ENCODE measurements at places on chromosomes 13 and 19.

- DNase-seq: no peak
Measured at GRCh38 chr19:37304190-37304883, 66.6 kb upstream of the ZNF527 start.

GRCh38 chr13:44795176-44795575, 194.1 kb downstream of the NUFIP1 start:
- no peak for DNase-seq

DNA sequence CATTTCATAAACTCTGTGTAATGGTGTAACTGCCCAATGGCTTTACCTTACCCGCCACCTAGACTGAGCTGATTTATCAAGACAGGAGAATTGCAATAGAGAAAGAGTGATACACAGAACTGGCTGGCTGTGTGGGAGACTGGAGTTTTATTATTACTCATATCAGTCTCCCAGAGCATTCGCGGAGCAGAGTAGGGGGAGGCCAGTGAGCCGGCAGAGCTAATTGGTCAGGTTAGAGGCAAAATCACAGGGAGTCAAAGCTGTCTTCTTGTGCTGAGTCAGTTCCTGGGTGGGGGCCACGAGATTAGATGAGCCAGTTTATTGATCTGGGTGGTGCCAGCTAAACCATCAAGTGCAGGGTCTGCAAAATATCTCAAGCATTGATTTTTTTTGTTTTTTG, 23.4 kb upstream of the SLITRK1 start:
- no peak for DNase-seq

DNA sequence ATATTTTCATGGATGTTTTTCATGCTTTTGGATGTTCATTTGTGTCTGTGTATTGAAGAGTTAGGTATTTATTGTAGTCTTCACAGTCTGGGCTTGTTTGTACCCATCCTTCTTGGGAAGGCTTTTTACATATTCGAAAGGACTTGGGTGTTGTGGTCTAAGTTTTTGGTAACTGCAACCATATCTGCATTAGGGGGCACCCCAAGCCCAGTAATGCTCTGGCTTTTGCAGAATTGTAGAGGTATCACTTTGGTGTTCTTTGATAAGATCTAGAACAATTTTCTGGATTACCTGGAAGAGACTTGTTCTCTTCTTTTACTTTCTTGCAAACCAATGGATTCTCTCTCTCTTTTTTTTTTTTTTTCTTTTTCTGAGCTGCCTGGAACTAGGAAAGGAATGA, 581.3 kb downstream of the DACH1 start:
- no peak for DNase-seq

DNA sequence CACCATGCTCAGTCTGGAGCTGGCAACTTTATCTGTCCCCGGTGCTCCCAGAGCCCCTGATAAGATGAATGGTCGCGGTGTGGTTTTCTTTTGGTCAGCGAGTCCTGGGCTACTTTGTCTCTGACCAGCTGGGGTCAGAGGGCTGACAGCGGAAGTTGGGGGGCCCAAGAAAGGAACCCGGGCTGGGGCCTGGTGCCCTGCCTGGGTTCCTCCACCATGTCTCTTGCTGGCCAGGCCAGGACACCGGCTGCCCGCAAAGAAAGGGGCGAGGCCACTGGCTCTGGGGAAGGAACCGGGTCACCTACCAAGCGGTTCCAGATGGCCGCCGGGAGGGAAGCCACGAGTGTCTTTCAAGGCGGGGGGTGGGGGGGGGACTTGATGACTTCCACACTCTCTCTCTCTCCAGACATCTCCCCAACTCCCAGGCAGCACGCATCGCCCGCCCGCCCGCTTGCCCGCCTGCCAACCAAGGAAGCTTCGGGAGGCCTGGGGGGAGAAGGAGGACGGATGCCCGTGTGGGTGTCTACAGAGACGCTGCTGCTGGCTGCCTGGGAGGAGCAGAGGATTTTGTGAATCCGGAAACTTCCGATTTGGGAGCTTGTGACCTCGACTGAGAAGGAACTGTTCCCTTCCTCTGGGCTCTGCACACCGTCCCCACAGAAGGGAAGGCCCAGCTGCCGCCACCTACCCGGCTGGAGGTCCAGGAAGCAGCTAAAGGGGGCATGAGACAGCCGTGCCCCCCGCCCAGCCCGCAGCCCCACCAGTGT, 1.1 kb downstream of the PIP5K1C start:
- no peak for DNase-seq

- no peak for DNase-seq
Measured at GRCh38 chr19:29260477-29261317, 47.7 kb upstream of the UQCRFS1 start.

- DNase-seq: no peak
Measured at GRCh38 chr19:24059563-24060295, 27.3 kb upstream of the ZNF254 start.

- peak; percentile 53 for DNase-seq
Measured at GRCh38 chr19:8396563-8397203, 6.5 kb downstream of the RAB11B start.

GRCh38 chr19:14516746-14517438, 1.3 kb downstream of the DNAJB1 start:
- no peak for DNase-seq

- DNase-seq: no peak
Measured at GRCh38 chr13:107450931-107451330, 764.4 kb downstream of the LIG4 start.

DNA sequence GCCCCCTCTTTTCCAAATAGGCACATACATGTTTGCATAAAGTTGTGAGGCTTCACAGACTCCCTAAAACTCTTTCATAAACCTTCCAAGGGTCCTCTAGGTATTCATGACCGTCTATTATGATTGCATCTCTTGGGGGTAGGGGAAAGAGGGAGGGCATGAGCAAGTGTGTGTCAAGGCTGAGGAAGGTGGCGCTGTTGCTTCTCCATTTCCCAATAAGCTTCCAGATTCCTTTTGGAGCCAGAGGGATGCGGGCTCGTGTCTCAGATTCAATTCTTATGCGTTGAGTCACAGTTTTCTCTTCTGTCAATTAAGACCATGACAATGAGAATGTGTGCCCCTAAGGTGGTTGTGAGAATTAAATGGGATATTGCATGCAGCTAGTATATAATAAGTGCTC, 51.0 kb upstream of the CYP2A7 start:
- no peak for DNase-seq

- no peak for DNase-seq
Measured at GRCh38 chr13:49046519-49046918, 70.8 kb downstream of the FNDC3A start.

DNA sequence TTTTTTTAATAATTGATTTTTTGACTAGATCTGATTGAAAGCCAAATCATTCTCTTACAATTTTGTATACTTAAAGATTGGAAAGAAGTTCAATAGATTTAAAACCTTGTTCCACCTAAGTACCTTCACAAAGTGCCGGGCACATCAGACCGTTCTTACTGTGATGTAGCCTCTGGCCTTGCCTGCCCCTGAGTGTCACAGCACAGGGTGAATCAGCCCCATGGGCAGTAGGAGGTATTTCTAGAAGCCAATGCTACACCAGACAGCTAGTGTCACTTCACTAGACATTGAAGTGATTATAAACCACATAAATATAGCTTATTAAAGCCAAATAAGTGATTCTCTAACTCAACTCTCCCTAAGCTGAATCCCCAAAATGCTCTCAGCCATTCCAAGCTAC, 131.3 kb downstream of the LACC1 start:
- no peak for DNase-seq

DNA sequence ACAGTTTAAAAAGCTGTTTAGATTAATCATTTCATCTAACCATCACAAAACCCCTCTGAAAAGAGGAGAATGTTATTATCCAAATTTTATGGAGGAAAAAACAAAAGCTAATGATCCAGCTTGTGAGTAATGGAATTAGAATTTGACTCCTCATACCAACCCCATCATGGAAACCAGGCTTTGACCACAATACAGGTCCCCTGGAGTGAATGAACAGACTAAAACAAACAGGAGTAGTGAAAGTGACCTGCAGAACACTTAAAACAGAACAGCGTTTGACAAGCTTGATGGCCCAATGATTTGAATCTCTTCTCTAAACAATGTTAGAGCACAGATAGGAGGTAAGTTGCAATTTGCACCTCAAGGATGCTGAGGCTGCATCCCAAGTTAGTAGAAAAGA, 230.0 kb downstream of the DCT start:
- no peak for DNase-seq

GRCh38 chr19:11059511-11060358, 29.5 kb upstream of the LDLR start:
- DNase-seq: no peak

DNA sequence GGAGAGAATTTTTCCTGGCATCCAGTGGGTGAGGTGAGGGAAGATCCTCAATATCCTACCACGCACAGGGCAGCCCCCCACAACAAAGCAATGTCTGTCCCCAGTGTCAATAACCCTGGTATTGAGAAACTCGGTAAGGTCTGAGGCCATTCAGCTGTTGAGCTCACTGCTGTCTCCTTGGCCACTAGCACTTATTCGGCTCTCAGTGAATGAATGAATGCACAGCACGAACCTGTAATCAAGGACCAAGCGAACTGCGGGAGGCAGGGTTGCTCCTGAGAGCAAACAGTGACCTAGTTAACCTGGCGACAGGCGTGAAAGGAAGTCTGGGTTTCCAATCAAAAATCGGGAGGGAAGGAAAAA, 640 bp downstream of the ZSCAN5A start:
- no peak for DNase-seq

GRCh38 chr13:46119883-46120614, 15.2 kb upstream of the CPB2 start:
- no peak for DNase-seq

GRCh38 chr13:103471896-103472295, 405.7 kb upstream of the SLC10A2 start:
- no peak for DNase-seq

- DNase-seq: no peak
Measured at GRCh38 chr13:60351326-60351725, 45.7 kb upstream of the TDRD3 start.

- DNase-seq: no peak
Measured at GRCh38 chr13:50531917-50532899, 311.3 kb downstream of the DLEU7 start.

DNA sequence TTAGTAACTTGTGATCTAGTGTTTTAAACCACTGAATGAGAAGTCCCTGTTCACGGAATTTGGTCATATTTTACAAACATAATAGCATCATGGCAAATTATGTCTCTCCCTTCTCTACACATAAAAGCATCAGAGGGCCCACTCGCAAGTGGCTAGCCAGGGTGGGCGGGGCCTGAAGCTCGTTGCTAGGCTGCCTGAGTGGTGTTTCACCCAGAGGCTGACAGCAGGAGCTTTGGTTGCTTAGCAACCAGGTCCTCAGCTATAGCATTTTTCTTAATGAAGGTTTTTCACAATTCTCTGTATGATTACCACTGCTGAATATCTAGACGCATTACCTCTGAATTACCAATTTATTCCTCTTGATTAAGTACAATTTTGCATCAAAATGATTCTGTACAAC, 126.5 kb downstream of the NALCN start:
- no peak for DNase-seq

- DNase-seq: no peak
Measured at GRCh38 chr13:88097541-88097940, 426.4 kb downstream of the SLITRK5 start.

- DNase-seq: no peak
Measured at GRCh38 chr13:60162096-60162495, 1.6 kb downstream of the DIAPH3 start.

DNA sequence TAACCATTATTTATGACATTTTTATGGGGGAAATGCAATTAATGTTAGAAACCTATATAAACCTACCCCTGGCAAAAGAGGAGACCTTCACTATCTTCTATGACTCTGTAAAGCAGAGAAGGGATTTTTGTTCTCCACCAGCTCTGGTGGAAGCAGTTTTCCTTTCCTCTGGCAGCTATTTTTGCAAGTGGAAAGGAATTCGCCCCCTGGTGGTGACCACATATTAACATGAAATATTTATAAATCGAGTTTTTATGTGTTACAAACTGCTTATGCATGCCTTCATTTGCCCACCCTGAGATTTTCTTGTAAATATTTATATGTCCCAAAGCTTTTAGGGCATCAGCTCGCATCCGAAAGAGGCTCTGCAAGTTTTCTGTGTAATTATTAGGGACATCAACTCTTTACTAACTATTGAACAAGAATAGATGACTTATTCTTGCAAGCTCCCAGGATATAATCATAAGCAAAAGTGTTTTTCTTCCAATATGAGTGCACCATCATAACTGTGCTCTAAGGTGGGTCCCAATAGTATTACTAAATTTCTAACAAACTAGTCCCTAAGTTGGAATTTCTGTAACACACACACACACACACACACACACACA, 62.4 kb downstream of the SERTM1 start:
- peak; percentile 2 for DNase-seq
